Cortex of kidney (tissue), 1 donor: ENCODE measurements at places on chromosomes 16 and 17.

DNA sequence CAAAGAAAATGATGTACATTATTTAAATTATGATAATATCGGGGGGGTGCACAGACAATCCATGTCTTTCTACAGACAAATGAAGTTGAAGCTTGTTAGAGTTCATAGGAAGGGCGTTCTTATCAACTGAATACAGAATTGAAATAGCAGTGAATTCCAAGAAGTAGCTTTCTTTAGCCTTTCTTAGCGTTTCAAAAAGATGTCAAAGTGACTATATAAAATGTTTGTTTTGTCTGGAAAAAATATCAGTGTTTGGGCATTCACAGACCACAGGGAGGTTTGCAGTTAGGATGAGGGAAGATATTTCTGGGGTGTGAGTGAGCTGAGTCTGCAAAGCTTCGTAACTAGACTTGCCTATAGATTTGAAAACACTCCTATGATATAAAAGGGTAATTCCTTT is 55.0 kb downstream of the STX8 start:
- no peak for DNase-seq

DNA sequence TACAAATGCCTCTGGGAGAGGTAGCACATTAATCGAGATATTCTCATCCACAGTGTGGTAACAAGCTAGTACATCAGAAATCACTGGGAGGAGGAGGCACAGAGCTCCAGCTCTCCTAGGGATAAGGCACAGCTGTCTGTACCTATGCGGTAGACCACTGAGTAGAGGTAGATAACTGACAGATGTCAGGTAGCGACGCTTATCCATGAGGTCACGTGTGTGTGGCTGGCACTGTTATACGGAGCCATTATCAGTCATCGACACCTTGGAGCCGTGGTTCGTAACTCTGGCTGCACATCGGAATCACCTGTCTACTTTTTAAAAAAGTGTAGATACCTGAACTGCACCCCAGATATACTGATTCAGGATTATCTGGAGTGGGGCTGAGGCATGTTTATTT is 102.4 kb downstream of the SNX11 start:
- DNase-seq, result no peak

DNA sequence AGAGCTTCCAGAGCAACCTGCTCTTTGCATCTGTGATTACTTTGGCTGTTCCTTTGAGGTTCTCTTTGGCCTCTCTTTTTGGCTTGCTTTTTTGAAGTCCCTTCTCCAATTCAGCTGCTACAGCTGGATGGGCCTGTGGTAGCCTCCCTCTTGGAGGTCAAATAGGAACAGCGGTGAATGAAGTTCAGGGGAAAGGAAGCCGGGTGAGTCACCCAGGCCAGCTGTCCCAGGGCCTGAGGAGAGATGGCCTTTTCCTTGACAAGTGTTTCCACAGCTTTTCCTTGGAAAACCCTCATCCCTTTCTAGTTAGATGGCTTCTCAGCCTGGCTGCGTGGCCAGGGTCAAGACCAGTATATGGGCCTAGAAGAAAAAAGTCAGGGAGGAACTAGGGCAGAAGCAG is 103.1 kb downstream of the STX8 start:
- no peak for DNase-seq

- DNase-seq, result no peak
Observed at GRCh38 chr16:19136549-19137196, 22.9 kb downstream of the ITPRIPL2 start.

GRCh38 chr17:2695961-2696760 is 15.4 kb downstream of the CLUH start:
- no peak for DNase-seq

GRCh38 chr16:339680-340079 is 12.8 kb downstream of the AXIN1 start:
- no peak for DNase-seq

GRCh38 chr17:10574324-10574723 is 24.9 kb upstream of the MYH2 start:
- no peak for DNase-seq

- no peak for DNase-seq
Observed at GRCh38 chr17:50514936-50515702, 6.9 kb downstream of the MYCBPAP start.

DNA sequence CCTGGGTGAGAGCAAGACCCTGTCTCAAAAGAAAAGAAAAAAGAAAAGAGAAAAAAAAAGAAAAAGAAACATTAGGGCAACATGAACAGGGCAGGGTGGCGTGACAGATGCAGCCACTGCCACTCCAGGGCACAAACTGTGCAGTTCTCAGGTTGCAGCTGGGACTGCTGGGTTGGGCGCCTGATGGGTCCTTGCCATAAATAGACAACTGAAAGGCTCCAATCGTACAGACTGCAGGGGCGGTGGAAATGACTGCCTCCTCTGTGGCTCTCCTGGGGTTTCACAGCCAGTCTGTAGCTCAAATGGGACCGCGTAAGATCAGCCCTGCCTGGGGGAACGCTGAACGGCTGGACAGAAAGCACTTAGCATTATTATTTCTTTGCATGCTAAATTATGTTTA is 130.7 kb downstream of the CPPED1 start:
- no peak for DNase-seq

DNA sequence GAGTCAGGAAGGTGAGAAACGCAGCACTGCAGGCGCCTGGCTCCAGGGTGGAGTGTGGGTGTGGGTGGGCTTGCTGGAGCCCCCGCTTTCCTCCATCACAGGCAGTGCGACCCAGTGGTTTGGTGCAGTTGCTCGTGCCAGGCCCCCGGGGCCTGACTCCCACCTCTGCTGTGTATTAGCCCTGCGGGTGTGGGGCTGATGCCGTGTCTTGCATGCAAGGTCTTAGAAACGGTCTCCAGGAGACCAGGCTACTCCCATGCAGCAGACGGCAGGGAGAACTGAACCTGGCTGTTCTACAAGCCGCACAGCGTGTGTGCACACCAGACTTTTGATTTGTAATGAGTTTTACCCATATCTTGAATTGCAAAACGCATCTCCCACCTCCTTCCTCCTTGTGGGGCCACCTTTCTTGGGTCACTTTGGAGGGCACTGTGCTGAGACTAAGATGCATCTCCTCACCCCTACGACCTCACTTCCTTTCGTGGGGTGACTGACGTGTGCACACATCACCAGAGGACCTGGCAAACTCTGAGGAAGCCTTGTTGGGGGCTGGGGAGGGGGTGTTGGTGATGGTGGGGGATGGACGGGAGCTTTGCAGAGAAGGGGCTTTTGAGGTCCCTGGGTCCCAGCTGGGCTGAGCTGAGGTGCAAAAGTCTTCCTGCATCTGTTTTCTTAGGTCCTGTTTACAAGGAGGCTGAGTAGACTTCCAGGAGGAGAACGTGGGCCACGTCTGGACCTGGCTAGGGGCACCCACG is 101.8 kb upstream of the TNRC6C start:
- DNase-seq, result no peak
